ENCODE measurements at places on chromosomes 3 and 15.

DNA sequence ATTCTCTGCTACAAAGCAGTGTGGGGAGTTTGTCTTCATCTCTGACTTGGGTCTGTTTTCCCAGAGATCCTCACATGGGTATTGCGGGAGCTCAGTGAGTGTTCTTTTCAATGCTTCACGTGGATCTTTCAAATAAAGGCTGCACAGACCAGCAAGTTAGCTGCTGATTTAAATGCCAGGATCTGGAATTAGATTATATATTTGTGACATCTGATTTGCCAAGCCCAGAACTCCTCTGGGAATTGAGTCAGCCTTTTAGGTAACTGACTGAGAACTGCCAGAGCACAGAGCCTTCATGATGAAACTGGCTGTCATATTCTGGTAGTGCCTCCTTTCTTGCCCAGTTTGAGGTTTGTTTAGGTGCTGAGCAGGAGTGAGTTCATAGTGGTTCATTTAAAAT is 14.7 kb downstream of the EDEM1 start:
- DNase-seq = no peak

GRCh38 chr3:50165910-50166538 is 10.9 kb downstream of the SEMA3F start:
- peak; percentile 40 for DNase-seq

- no peak for DNase-seq
Measured at GRCh38 chr3:170296703-170297102, 60.8 kb upstream of the SKIL start.

DNA sequence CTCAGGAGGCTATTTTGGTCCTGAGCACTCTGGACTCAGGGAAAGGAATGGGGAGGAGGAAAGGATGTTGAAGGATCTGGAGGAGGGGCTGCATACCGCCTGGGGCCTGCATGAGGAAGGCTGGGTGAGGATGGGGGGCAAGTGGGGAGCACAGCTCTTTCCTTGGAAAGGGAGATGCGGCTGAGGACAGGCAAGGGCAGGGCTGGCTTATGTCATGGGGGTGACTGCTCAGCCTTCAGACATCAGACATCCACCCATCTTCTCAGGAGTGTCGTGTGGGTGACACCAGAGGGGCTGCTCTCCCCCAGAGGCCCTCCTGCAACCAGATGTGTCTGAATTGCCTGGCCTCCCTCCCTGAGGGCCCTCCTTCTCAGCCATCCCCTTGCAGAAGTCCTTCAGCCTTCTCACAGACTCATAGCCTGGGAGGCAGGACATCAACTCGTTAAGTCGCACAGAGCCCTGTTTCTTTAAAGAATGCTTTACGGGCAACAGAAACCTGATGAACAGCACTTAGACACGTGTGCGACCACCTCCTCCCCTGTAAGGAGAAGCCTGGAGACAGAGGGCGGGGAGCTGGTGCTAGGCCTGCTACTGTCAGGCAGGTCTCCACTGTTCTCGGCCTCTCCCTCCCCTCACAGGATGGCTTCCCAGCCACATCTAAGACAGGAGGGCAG is 252.3 kb downstream of the OCA2 start:
- no peak for DNase-seq

DNA sequence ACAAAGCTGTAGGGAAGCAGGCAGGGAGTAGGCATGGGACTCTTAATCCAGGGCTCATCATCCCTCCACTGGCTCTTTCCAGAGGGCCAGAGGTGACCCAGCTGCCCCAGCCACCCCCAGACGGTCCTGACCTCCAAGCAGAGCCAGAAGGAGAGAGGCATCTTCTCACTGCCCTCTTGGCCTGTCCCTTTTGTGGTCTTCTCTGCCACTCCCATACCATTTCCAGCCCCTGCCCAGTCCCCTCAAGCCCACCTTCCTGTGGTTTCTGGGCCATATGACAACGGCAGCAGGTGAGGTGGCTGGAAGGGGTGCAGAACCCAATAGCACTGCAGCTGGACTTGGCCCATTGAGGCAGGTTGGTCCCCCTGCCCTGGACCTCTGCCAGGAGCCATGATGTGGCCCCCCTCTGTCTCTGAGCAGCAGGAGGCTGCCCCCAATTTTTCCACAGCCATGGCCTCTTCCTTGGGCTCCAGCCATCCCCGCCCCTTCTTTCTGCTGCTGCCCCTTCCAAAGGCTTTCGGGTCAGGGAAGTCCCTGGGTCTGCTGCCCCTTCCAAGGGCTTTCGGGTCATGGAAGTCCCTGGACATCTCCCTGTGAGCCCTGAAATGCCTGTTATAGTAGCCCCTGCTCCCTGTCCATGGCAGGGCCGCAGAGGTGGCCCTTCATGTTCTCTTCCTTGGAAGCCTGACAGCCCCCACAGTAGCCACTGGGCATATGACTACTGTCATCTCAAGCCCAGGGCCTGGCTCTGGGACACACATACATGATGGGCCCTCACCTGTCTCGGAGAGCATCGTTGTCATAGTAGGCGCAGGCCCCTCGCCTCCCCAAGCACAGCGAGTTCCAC is 39.5 kb upstream of the RAB6B start:
- DNase-seq = no peak

DNA sequence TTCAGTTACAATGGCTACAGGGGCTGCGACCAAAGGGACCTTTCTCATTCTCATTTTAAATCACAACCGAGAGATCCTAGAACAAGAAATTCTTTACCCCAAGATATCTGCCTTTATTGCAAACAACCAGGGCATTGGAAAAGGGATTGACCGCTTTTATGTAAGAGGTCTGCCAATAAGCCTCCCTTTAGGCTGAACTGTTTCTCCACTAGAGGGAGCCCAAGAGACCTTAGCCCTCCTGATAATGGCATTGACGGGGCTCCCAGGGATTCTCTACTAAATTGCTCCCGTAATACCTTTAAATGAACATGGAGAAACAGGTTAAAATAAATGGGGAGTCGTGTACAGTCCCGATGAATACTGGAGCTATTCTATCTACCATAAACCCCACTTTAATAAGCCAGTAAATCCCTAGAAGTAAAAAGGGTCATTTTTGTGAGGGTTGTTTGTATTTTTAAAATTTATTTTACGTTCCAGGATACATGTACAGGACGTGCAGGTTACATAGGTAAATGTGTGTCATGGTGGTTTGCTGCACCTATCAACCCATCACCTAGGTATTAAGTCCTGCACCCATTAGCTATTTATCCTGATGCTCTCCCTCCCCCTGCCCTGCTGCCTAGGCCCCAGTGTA is 7.5 kb upstream of the IGSF10 start:
- DNase-seq = peak; percentile 16

- no peak for DNase-seq
Measured at GRCh38 chr3:14773691-14774128, 45.1 kb upstream of the FGD5 start.

Measured in GDM1 (cell line).